Activated CD8-positive, alpha-beta memory T cell treated with anti-CD3 and anti-CD28 coated beads, Interleukin-2, amount 10 ng/mL, durations not matched to agents 7 days and 5 days (primary cell): ENCODE measurements at places on chromosomes 12 and 14.

DNA sequence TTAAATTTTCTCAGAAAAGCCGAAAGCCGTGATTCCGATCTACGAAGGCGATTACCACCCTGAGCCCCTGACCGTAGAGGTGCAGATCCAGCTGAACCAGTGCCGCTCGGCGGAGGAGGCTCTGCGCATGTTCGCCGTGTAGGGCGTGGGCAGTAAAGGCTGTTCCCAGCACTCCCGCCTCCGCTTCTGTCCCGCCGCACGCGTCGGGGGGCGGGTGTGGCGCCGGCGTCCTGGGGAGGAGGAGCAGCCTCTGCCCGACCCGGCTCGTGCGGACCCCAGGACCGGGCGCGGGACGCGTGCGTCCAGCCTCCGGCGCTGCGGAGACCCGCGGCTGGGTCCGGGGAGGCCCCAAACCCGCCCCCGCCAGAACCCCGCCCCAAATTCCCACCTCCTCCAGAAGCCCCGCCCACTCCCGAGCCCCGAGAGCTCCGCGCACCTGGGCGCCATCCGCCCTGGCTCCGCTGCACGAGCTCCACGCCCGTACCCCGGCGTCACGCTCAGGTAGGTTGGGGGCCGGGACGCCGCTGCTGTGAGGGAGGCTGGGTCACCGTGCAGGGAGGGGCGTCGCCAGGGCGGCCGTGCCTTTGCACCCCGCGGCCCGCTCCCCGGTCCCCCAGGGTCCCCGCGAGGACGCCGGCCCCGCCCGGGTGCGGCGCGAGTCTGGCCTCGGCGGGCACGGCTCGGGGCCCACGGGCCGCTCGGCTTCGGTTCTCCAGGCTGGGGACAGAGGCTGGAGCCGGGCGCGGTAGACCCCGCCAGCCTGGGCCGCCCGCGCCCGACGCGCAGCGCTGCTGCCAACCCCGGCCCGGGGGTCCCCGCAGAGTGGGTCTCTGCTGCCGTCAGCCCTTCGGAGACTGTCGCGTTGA lies at the start of gene B3GNT4:
Gene B3GNT4, plus strand, starts transcription at position 409 of the 866 bp plus-strand sequence. CDS start 910 bp downstream, outside the sequence.
- DNase-seq: peak; percentile 70

GRCh38 chr14:31945074-31945613 lies 132.0 kb upstream of the ARHGAP5 start:
- peak; percentile 48 for DNase-seq

DNA sequence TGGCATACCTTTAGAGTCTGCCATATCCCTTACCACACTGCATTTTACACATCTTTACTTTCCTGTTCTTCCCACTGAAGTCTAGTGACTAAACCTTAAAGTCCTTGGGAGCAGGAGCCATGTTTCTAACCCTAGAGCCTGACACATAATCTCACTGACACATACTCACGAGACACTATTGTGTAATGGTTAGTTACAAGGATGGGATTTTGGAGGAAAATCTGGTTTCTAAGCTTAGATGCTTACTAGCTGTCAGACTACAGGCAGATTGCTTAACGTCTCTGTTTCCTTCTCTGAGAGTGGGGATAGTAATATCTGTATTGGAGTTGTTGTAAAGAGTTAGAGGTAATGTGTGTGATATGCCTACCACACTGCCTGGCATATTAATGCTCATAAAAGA lies 6.2 kb upstream of the DYRK4 start:
- DNase-seq: no peak

GRCh38 chr14:69841656-69842055 lies 37.6 kb upstream of the SMOC1 start:
- DNase-seq: no peak

- no peak for DNase-seq
These were observed 51.6 kb downstream of the TMTC1 start for GRCh38 chr12:29732191-29732590.

- no peak for DNase-seq
These were observed 26.5 kb downstream of the IL26 start for GRCh38 chr12:68199127-68199526.
